Astrocyte of the cerebellum (primary cell): ENCODE measurements at places on chromosomes 4 and X.

DNA sequence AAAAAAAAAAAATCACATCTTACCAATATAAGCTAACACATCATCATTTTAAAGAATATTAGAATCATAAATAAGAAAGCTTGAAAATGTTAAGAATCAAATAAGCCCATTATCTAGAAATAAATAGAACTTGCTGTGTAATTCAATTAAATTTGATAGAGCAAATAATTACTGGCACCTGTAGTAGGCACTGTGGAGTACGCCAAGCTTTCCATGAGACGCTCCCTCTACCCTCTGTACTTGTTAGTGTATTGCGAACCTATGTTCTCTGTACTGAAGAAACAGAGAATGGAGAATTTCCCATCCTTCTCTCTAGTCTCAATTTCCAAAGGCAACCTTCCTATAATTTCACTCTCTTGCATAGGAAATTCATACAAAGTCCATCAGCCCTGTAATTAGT lies 61.7 kb upstream of the HAND2 start:
- DNase-seq: no peak

DNA sequence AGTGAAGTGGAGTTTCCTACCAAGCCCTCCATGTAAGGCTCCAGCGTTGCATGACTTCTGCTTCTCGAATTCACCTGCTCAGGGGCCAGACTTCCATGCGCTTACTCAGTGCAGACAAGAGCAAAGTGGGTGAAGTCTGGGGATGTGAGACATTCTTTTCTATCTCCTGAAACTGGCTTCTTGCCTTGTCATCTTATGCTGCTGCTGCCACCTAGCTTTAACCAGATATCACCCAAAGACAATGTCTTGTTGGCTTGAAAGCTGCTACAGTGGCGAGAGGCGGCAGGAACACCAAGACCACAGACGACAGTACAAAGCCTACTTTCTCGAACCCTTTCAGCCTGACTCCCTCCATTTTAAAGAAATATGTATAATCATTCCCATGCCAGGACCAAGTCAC lies 103.6 kb upstream of the ADGRG2 start:
- no peak for DNase-seq

- no peak for DNase-seq
Measured at GRCh38 chrX:119150163-119151050, 22.8 kb upstream of the KIAA1210 start.

DNA sequence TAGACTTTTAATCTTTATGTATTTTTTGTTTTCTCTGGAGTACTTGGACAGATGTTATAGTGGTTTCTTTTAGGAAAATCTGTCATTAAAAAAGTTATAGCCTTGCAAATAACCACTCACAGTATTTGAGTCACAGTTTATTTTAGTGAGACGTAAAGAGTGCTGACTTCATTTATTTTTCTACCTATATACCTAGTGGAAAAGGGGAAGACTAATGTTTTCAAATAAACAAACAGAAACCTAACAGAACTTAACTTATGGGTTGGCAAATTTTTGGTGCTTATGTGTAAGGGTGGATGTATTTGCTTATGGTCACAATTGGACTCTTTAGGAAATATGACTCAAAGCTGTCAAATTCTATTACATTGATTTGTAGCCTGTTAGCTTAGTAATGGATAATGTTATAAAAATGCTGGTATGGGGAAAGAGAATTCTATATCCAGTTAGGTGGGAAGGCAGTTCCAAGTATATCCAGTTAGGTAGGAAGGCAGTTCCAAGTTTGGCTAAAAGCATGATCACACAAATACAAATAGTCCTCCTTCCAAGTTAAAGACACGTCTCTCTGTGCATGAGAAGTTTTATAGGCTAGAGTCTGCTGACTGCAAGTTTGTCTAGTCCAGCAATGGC lies 61.9 kb downstream of the SLC9A6 start:
- no peak for DNase-seq

DNA sequence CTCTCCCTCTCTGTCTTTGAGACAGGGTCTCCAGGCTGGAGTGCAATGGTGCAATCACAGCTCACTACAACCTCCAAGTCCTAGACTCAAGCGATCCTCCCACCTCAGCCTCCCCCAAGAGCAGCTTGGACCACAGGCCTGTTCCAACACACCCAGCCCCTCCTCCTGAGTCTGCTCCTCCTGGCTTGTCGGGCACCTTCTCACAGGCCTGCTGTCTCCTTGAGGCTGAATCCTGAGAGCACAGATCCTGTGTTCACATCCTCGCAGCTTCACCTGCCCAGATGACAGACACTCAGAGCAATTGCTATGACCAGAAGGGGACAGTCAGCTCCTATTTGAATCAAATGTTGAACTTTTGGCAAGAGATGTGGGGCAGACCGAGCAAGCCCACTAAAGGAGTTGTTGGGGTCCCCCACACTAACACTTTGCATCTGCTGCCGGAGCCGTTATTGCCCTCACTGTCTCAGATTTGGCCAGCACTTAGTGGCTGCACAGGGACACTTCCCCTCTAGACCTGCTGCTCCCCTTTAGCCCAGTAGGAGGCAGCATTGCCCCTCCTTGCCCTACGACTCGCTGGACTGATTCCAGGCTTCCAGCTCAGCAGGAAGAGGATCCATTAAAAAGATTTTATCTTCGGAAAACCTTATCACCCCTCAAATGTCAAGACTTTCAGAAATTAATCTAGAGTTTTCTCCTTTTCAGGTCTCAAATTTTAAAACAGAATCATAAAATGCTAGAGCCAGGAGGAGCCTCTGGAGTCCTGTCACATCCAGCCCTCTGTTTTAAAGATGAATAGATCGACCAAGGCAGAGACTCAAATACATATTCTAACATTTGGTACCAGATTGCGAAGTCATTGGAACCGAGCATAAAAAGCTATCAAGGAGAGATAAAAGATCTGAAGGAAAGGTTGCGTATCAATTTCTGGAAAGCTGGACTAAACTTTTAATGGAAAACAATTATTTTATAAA lies 113.7 kb downstream of the USP46 start:
- peak; percentile 34 for DNase-seq

DNA sequence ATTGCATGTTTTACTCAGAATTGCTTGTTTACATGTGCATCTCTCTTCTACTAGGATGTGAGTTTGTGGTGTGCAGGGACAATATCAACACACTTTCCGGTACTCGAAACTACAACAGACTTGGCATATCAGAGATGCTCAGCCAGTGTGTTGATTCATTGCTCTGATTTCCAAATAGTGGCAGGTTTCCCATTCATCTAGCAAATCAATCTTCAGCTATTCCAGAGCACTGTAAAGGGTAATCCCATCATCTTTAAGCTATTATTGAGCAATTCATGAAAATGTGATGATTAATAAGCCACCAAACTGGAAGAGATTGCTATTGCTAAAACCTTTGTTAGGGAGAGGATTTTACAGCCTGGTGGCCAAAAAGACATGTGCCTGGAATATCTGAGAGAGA lies 574.2 kb upstream of the CPEB2 start:
- DNase-seq: no peak

DNA sequence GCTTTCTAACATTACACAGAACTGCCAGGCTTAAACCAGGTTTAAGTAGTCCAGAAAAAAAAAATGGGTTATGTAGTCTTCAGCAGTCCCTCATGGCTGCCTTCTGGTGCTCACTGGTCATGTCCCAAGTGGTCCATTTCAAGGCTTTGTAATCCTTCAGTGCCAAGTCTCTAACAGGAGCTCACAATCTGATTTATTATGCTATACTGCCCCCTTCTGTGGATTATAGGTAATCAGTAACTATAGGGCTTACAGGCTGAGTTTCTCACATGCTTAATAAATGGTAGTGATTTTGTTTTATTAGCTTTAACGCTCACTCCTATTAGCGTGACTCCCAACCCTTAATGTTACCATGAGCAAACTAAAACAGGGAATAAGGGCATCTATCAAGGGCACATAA lies 92.5 kb upstream of the EDA2R start:
- peak; percentile 12 for DNase-seq

DNA sequence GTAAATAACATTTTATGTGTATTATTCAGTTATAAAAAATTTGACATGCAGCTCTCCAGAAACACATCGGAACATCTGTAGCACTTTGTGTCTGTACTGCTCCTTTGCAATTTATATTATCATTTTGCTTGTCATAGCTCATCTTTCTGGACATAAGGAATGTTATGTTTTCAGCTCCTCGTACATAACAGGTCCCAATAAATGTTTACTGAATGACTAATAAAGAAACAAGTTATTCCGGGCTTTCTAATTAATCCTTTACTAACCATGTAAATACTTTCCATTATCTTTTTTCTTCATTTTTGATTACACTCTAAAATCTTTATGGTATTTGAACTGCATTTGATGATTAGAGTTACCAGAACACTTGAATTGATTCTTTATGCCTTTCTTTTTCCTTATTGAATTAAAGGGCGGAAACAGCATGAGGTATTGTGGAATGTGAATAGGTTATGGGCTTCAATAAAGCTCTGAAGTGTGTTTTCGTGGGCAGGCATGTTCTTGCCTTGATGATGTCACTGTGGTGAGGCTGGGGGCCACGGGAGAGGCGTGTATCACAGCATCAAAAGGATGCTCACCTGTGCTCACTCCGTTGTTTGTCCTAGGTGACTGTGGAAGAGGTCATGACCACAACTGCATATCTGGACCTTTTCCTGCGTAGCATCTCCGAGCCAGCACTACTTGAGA lies 131.6 kb downstream of the GATB start:
- no peak for DNase-seq

- no peak for DNase-seq
Measured at GRCh38 chr4:63814171-63814964, 594.9 kb downstream of the TECRL start.
